ENCODE measurements at places on chromosomes 7 and 10.

DNA sequence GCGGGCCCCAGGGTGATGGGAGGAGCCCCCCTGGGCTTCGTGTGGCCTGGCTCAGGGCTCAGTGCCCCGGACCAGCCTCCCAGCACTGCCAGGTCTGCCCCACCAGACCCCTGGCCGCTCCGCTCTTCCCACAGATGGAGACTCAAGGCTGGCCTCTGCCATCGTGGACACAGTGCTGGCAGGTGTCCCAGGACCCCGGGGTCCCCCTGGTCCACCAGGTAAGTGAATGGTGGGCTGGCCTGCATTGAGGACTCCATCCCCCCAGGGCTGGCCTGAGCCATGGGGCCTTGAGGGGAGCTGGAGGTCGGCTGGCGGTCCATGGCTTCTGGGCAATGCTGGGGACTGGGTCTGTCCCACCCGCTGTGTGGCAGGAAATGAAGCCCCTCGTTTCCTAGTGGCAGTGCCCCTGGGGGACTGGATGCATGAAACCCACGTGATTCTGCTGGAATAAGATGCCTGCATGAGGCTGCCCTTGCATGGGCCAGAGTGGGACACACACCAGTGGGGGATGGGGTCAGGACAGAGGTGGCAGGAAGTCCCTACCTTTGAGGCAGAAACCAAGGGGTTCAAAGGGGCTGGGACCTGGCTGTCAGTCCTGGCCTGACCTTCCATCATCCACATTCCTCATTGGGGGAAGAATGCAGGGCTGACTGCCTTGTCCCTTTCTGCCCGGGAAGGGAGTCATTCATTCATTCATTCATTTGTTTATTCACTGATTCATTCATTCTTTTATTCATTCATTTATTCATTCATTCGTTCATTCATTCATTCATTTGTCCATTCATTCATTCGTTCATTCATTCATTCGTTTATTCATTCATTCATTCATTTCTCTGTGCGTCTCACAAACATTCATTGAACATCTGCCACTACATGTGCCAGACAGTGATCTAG, 81.8 kb downstream of the MYL10 start:
- no peak for DNase-seq

- DNase-seq = no peak
Observed at GRCh38 chr10:48251152-48251524, 23.4 kb downstream of the FRMPD2 start.

DNA sequence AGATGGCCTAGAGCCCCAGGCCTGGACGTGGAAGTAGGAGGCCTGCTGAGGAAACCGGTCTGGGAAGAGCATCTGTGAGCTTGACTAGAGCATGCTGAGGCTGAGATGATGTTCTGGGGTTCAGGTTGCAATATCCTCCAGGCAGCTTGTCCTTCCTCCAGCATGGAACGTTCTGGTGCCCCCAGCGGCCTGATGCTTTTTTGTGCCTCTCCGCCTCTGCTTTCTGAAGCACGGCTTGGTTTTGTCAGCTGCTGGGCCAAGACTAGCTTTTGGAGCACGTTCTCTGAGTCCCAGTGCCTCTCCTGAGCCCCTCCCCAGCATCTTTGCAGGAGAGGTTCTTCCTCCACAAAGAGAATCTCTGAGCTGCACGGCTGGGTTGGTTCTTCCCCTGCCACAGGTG, 682.0 kb upstream of the FOXK1 start:
- DNase-seq = no peak

GRCh38 chr7:153942036-153942435, 110.2 kb upstream of the DPP6 start:
- DNase-seq = no peak

- DNase-seq = no peak
Observed at GRCh38 chr7:114182837-114183236, 231.8 kb upstream of the FOXP2 start.

GRCh38 chr7:15309872-15310271, 251.9 kb downstream of the AGMO start:
- no peak for DNase-seq

Measured in immature natural killer cell (primary cell).